Ureter (tissue), 1 donor: ENCODE measurements at places on chromosomes 5 and 9. TPM values are rescaled to one million over a fixed set of nuclear protein-coding genes. Genes with fewer than 3 reads are reported as not detected.

Gene GPR151
- not detected for total RNA-seq

Gene PCDHB16
- total RNA-seq: 3.4 TPM

Gene MEGF10
- total RNA-seq: 1.1 TPM

Gene MRPS27
- 69.0 TPM for total RNA-seq

Gene IRX1
- total RNA-seq: not detected

- no peak for DNase-seq
Measured at GRCh38 chr5:1068204-1068894, 43.5 kb downstream of the SLC12A7 start.
